ENCODE measurements at places on chromosomes 2 and 18. TPM values are rescaled to one million over a fixed set of nuclear protein-coding genes. Genes with fewer than 3 reads are reported as not detected.

PID1 gene
- 9.1 TPM for total RNA-seq

MAL gene
- total RNA-seq: 7.4 TPM

NYAP2 gene
- not detected for total RNA-seq

PTMA gene
- 430 TPM for total RNA-seq

GRCh38 chr2:214358506-214358905 lies 52.3 kb upstream of the VWC2L start:
- H3K4me1 ChIP-seq: no peaks in the 10 kb centered on the region
- no peak overlapping the region for H3K27ac ChIP-seq
- no peak overlapping the region for H3K4me3 ChIP-seq
- no peak for DNase-seq

DNA sequence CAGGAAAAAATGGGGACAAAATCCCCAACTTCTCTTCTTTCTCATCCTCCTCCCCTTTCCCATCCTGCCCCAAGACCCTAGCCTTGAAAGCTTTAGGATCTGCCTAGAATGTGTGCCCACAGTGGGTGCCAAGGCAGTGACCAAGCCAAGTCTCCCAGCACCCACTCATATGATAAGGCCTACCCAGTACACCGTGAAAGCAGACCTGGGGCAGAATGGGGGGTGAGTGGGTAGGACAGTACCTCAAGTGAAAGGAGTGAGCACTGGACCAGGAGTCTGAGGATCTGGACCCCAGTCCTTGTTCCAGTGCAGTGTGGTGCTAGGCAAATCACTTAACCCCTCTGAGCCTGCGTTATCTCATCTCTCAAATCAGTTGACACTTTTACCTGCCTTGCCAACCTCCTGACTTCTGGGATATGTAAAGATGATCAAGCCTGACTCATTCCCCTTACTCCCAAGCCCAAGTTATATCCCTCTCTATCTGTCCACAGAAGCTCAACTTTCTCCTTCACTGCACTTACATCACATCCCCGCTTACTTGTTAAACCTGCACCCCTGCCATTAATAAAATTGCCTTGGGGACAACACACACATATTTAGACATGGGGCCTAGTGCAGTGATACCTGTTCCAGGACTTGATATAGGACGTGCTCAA lies 109.7 kb downstream of the ATL2 start:
- H3K36me3 ChIP-seq: no peaks in the 10 kb centered on the region
- H3K27me3 ChIP-seq: no peaks in the 10 kb centered on the region
- no peaks in the 10 kb centered on the region for H3K4me1 ChIP-seq
- no peak overlapping the region for H3K4me3 ChIP-seq
